ENCODE measurements at places on chromosomes 4 and X. TPM values are rescaled to one million over a fixed set of nuclear protein-coding genes. Genes with fewer than 3 reads are reported as not detected.
A peak's percentile ranks its signal among the peaks of the same experiment; 100 is the strongest.

The PABPC1L2B gene
- not detected for total RNA-seq

The PAK3 gene
- 5.5 TPM for total RNA-seq

DNA sequence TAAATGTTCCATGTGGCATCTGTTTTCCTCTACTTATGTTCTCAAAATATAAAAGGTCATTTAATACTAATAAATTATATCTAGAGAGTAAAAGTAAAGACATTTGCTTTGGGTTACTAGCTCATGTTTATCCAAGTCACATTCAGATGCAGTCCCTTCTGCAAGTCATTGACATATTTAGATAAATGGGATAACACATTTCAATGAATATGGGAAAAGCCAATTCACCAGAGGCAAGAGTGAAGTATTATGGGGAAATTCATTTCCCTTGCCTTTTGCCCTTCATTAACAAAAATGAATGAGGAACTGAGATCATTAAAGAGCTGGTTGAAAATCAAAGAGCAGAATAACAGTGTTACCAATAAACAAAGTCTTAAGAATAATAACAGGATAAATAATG, 306.2 kb upstream of the FSTL5 start:
- DNase-seq = no peak

GRCh38 chr4:76950052-76950955, 752 bp downstream of the SEPTIN11 start:
- peak; percentile 71 for DNase-seq

Data from tongue (tissue), 3 donors.